ENCODE measurements at places on chromosomes 13 and 19.

GRCh38 chr13:41389580-41389979, 67.8 kb upstream of the RGCC start:
- DNase-seq: no peak

DNA sequence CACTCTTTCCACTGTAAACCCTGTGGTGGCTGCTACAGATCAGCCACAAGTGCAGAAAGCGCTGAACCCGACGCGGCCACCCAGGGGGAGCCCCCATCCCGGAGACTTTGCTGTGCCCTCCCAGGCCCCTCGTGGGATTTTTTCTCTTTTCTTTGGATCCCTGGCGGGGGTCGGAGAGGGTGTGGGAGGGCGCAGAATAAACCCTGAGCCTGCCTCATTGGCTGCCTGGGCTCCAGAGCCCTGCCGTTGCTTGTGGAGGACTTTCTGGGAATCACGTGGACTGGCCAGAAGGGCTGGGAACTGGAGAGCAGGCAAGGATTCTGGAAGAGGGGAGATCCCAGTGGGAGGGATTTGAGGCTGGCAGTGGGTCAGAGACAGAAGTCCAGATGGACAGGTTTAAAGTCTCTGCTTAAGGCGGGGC, 24.9 kb downstream of the GADD45B start:
- peak; percentile 61 for DNase-seq

DNA sequence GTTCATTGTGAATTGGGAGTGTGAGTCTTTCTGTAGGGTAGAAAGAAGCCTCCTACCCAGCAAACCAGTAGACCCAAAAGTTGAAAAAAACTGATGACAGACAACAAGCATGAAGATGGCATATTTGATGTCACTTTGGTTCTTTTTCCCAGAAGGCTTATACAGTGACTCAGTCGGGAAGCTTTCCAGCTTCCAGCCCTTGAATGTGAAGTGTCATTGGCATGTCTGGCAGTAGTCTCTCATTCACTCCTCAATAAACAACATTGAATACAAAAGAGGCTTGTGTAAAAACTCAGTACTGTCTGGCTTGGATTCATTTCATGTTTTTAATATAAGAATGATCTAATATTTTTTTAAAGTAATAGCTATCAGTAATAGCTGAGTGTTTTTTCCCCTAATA, 68.7 kb downstream of the IPO5 start:
- no peak for DNase-seq

DNA sequence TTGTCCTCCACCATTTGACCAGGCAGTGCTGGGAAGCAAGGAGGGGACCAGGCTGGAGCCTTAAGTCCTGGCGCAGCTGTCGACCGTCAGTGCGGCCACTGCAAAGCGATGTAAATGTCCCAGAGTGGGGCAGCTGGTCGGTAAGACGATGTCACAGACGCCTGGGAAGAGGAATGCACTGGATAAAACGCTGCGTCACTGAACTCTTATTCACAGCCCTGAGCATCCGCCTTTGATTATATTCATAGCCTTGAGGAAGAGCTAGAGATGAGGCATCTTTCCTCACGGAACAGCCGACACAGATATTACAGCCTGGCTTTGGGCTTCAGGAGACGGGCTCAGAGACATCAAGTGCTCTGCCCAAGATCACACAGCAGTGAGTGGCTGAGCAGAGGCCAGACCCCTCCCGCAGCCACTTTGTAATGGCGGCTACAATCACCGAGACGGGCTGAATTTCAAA, 17.6 kb upstream of the TUBGCP3 start:
- no peak for DNase-seq

DNA sequence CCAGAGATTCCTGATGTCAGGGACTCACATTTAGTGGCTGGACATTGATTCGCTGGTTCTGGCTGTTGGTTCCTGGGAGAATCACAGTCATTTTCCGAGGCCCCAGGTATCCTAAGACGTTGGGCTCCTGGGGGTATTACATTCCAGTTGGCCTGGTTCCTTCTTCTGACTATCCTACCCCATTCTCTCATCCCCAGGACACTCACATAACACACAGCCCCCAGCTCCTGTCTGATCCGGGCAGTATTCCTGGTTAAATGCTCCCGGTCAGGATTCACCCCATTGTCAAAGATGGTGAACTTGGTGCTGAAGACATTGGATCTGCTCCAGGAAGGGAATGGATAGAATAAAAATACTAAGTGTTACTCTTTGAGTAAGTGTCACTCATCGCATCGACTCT, 11.5 kb downstream of the PPP1R15A start:
- DNase-seq: no peak

- no peak for DNase-seq
These were observed 1.1 kb downstream of the GRIN2D start for GRCh38 chr19:48394331-48395169.

DNA sequence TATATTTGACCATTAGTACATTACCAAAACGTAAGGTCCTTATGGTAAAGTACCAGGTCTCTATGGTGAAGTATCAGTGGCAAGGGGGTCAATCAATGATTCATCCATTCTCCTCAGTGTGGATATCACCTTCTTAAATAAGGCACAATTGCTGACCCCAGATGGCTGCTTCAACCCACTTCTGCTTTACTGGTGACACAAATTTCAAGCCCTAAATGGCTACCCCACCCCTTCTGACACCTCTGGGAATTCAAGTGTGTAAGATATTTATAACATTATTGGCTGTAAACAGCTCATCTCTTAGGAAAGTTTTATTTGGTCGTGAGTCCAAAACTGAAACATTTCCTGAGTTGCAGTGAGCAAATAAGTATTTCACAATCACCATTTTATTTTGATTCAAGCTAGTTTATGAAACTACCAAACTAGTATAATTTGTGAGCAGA, 7.9 kb upstream of the WBP4 start:
- DNase-seq: no peak

- DNase-seq: no peak
These were observed 6.0 kb downstream of the DBP start for GRCh38 chr19:48631225-48631624.

- no peak for DNase-seq
These were observed 125.4 kb downstream of the COL4A2 start for GRCh38 chr13:110432522-110432921.

DNA sequence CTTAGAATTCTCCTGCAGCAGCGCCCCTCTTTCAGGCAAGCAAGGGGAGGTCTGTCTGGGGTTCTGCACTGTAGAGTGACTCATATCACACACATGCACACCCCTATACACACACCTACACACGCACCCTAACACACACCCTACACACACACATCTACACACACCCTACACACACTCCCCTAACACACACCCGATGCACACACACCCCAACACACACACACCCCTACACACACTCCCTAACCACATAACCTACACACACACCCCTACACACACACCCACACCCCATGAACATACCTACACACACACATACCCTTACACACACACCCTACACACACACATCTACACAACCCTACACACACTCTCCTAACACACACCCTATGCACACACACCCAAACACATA, 493.2 kb downstream of the IRS2 start:
- DNase-seq: no peak

GRCh38 chr19:4229179-4229931, at the start of gene EBI3:
Gene EBI3 (plus strand): TSS chr19:4229523. CDS start chr19:4229551, 28 bp downstream.
- no peak for DNase-seq

- no peak for DNase-seq
These were observed 390.3 kb upstream of the ZNF507 start for GRCh38 chr19:31955061-31955460.

DNA sequence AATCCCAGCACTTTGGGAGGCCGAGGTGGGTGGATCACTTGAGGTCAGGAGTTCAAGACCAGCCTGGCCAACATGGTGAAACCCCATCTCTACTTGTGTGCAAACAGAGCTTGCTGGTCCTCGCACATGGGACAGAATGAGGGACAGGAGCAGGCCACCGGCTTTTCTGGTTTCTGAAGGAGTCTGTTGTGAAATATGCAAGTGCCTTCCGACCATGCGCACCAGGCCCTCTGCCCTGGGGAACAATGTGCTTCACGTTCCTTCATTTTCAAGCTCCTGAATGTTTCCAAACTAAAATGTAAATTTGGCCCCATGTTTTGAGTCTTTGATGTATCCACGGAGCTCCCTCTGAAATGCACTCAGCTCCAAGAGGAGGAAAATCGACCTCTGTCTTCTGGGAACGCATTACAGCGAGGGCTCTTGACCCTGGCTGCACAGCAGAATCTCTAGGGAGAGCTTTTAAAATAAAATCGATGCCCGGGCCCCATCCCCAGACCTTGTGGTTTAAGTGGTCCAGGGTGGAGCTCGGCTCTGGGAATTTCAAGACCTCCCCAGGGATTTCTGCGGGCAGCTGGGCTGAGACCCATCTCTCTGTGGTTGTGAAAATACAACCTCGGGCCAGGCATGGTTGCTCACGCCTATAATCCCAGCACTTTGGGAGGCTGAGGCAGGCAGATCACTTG, 9.3 kb upstream of the ACP4 start:
- DNase-seq: no peak

GRCh38 chr13:24450530-24450929, 62.0 kb downstream of the PARP4 start:
- DNase-seq: peak; percentile 63

- no peak for DNase-seq
These were observed 2210.2 kb upstream of the PCDH20 start for GRCh38 chr13:63625869-63626268.

GRCh38 chr19:49339301-49340068, 4.3 kb downstream of the CD37 start:
- peak; percentile 91 for DNase-seq

- DNase-seq: no peak
These were observed 39.9 kb upstream of the TMTC4 start for GRCh38 chr13:100714478-100714877.

DNA sequence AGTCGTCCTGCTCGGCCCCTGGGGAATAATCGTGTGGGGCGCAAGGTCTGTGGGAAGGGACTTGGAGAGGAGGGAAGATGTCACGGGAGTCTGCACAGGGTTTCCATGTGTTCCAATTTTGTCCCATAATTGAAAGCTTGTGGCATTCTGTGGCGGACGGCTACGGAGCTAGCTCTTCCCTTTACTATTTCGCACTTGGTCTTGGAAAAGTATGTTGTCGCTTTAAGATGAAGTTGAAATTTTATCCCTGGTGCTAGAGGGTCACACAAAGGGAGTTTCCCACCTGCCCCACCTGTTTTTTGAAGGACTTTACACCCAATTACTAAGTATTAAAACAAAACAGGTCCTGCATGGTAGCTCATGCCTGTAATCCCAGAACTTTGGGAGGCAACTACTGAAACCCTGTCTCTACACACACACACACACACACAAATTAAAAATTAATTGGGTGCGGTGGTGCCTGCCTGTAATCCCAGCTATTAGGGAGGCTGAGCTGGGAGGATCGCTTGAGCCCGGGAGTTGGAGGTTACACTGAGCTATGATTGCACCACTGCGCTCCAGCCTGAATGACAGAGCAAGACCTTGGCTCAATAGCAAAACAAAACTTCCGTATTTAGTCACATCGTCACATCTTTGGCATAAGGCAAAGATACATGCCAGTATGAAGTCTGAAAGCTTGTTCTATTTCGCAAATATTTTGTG, 967 bp upstream of the TPT1 start:
- peak; percentile 43 for DNase-seq

- DNase-seq: no peak
These were observed 37.3 kb downstream of the EFNB2 start for GRCh38 chr13:106498158-106498557.

DNA sequence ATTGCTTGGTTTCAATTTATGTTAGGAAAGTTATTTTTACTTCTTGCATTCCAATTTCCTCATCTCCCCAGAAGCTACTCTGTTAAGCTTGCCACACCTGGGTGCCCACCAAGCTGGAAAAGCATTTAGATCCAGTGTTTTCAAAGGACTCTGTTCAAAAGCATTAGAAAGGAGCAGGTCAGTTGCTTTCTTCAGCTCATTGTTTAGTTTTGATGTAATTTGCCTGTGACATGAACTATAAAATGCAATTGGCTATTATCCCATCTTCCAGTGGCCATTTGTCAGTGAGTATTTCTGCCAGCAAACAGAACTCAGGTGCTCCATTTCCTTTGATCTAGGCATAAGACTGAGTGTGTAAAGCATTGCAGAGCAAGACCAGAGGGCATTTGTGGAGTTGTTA, 46.7 kb upstream of the RNF113B start:
- DNase-seq: no peak

- no peak for DNase-seq
These were observed 178.4 kb downstream of the COL4A1 start for GRCh38 chr13:110128546-110128945.

DNA sequence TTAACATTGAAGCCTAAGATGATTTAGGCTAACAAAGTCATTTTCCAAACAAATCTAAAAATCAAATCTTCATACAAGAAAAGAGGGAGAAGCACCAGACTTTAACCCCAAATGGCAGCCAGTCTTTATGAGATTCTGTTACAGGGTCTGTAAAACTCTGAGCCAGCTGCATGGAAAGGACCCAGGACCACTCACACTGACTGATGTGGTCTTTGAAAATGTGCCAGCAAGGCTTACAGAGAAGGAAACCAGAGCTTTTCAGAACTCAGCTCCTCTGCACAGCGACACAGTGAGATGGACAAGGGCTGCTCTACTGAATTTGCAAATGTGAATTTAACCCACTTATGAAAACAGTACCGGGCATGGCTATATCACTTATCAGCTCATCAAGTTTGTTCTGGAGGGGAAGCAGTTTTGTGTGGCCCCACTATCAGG, 98.8 kb upstream of the SERP2 start:
- DNase-seq: no peak

DNA sequence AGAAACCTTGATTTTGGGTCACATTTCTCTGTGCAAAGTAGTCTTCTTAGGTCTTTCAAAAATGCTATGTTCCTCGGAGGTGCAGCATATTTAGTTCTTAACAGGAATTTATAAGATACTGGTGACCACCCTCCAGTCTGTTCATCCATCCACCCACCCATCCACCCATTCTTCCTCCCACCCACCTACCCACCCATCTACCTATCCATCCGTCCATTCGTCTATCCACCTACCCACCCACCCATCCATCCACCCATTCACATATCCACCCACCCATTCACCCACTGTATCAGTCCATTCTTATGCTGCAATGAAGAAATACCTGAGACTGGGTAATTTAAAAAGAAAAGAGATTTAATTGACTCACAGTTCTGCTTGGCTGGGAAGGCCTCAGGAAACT, 74.9 kb downstream of the KCTD15 start:
- no peak for DNase-seq

DNA sequence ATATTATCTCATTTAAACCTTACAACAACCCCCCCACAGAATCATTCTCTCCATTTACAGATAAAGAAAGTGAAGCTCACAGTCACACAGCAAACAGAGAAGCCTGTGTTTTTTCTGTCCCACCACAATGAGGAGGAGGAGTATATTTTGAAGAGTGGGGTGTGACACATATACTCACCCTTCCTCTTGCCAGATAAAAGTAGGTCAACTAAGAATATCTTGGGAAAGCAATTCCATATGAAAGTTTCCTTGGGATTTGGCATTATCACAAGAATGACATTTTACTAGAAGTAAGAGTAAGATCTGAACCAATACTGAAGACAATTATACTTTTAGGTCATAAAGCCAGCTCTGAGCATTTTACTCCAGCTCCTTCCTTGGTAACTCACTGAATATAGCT, 287.5 kb upstream of the HTR2A start:
- no peak for DNase-seq

Data from left hindlimb (tissue), 1 donor.